ENCODE measurements at places on chromosomes 2 and 18.

- H3K27ac ChIP-seq, result no peak overlapping the region
- H3K4me3 ChIP-seq, result no peak overlapping the region
- H3K36me3 ChIP-seq, result peaks cover 28% of the 10 kb centered on the region
- no peaks in the 10 kb centered on the region for H3K27me3 ChIP-seq
- peaks cover 6% of the 10 kb centered on the region for H3K4me1 ChIP-seq
- no peak for DNase-seq
These were observed 207.2 kb upstream of the SETBP1 start for GRCh38 chr18:44473394-44474066.

DNA sequence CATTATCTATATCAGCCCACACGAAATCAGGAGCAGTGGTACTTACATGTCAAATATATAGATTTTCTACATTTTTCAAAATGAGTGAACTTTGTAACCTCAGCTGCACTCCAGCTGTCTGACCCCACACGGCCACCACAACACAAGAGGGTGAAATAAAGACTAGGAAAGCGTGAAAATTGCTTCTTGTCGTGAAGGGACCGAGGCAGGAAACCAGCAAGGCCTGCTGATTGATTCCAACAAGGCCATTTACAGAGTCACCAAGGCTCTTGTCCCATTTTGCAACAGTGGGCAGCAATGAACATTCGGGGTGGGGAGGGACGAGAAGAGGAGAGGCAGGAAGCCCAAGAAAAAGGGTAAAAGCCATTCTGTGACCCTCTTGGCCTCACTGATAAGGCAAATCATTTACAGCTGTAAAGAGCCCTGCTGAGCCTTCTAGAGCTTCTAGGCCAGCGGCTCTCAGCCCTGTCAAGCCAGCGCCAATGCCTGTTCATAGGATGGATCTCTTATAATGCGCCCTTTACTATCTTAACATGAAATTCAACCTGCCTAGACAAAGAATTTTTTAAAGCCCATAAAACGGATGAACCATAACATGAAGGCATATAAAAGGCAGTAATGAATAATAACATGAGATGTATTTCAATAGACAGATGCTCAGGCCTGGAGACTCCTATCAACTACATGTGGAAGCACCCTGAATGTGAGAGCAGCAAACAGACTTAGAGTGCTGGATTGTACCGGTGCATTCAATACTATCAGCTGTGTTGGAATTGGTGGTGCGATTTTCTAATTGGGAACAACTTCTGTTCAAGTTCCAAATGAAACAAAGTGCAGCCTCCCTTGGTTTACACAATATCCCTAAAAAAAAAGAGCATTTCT lies 269.0 kb downstream of the CDCA7 start:
- peaks cover 5% of the 10 kb centered on the region for H3K36me3 ChIP-seq
- no peak for DNase-seq
- peaks cover 17% of the 10 kb centered on the region for H3K27me3 ChIP-seq
- H3K4me3 ChIP-seq, result no peak overlapping the region

DNA sequence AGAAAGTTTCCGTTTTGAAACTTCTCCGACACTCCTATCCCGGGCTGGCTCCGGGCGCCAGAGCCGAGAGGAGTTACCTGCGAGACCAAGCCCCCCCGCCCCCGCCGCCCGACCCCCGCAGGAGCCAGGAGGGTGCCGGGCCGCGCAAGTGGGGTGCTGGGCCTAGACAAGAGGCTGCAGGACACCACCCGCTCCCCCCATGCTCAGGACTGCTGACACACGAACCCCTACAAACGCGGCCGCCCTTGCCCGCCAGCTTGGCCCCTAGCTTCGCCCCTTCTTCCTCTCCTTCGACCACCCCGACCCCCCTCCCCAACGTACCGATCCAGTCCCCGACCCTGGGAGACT lies 497 bp downstream of the PLA2R1 start:
- peaks cover 50% of the 10 kb centered on the region for H3K27me3 ChIP-seq
- H3K4me1 ChIP-seq, result peaks cover 7% of the 10 kb centered on the region
- no peak overlapping the region for H3K27ac ChIP-seq
- no peaks in the 10 kb centered on the region for H3K36me3 ChIP-seq

DNA sequence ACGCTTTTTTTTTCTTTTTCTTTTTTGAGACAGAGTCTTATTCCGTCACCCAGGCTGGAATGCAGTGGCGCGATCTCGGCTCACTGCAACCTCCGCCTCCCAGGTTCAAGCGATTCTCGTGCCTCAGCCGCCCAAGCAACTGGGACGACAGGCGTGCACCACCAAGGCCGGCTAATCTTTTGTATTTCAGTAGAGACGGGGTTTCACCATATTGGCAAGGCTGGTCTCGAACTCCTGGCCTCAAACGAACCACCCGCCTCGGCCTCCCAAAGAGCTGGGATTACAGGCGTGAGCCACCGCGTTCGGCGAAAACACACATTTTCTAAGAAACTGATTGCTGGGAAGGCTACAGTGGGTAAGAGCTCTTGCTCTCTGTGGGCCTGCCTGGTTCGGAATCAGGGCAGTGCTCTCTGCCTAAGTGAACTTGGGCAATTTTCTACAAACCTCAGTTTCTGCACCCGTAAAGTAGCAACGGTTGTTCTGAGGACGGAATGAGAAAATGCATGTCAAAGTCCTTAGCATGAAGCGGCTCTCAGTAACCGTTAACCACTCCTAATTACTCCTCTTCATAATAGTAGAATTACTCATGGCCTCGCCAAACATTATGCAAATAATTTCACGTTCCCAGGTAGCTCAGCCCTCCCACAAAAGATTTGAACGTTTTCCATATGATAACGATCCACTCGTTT lies 1.0 kb upstream of the PMAIP1 start:
- H3K4me3 ChIP-seq, result peak overlapping the region; percentile 98
- peaks cover 36% of the 10 kb centered on the region for H3K4me1 ChIP-seq
- DNase-seq, result no peak
- H3K27me3 ChIP-seq, result no peaks in the 10 kb centered on the region

GRCh38 chr2:127796389-127796788 lies 14.6 kb downstream of the WDR33 start:
- DNase-seq, result no peak
- peaks cover 82% of the 10 kb centered on the region for H3K4me1 ChIP-seq
- no peaks in the 10 kb centered on the region for H3K27me3 ChIP-seq
- peaks cover 4% of the 10 kb centered on the region for H3K36me3 ChIP-seq
- H3K4me3 ChIP-seq, result peak overlapping the region; percentile 63

- peaks cover 5% of the 10 kb centered on the region for H3K27me3 ChIP-seq
- no peaks in the 10 kb centered on the region for H3K36me3 ChIP-seq
- DNase-seq, result no peak
- H3K4me3 ChIP-seq, result no peak overlapping the region
- no peaks in the 10 kb centered on the region for H3K4me1 ChIP-seq
These were observed 20.5 kb downstream of the SLC25A52 start for GRCh38 chr18:31740180-31740579.

- DNase-seq, result no peak
- no peaks in the 10 kb centered on the region for H3K4me1 ChIP-seq
- no peaks in the 10 kb centered on the region for H3K27me3 ChIP-seq
- H3K4me3 ChIP-seq, result no peak overlapping the region
- H3K36me3 ChIP-seq, result peaks cover 4% of the 10 kb centered on the region
These were observed 55.6 kb downstream of the MTX2 start for GRCh38 chr2:176324862-176325261.

GRCh38 chr2:1804351-1804771 lies 60.0 kb upstream of the PXDN start:
- no peak overlapping the region for H3K4me3 ChIP-seq
- no peak overlapping the region for H3K27ac ChIP-seq
- no peak for DNase-seq
- no peaks in the 10 kb centered on the region for H3K36me3 ChIP-seq
- no peaks in the 10 kb centered on the region for H3K4me1 ChIP-seq
- peaks cover 15% of the 10 kb centered on the region for H3K27me3 ChIP-seq

DNA sequence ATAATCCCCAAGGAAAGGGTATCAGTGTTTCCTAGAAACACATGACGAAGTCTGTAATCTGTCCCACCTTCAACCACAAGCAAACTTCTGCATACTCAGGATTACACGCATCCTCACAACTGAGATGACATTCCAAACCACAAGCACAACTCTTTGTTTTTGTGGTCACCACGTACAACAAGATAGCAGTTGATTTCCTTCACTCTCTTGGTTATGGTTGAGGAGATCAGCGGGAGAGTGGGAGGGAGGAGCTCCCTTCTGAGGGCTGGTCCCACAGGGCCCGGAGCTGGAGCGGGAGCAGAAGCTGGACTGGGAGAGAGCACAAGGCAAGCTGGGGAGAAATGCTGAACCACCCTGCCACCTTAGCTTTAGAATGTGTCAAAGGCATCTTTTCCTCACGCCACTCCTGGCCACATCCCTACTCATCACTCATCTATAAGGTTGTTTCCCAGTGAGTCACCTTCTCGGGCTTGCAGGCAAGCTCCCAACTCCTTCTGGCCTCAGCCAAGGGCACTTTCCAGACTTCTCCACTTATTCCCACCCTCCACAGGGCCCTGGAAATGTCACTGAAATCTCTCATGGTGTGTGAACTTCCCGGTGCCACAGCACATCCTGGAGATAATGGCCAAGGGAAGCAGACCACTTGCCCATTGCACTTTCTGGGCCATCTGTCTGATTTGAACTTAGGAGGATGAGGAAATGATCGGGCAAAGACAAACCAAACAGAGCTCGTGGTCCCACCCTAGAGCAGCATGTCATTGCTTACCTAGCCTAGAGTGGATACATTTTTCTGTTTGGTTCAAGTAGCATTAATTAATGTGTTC lies 98.9 kb upstream of the LGALSL start:
- no peak for DNase-seq
- H3K36me3 ChIP-seq, result peaks cover 7% of the 10 kb centered on the region
- H3K27me3 ChIP-seq, result peaks cover 39% of the 10 kb centered on the region
- H3K4me1 ChIP-seq, result peaks cover 5% of the 10 kb centered on the region

- no peak overlapping the region for H3K27ac ChIP-seq
- H3K4me1 ChIP-seq, result no peaks in the 10 kb centered on the region
- no peak for DNase-seq
- H3K36me3 ChIP-seq, result no peaks in the 10 kb centered on the region
- no peaks in the 10 kb centered on the region for H3K27me3 ChIP-seq
These were observed 122.2 kb downstream of the SLC8A1 start for GRCh38 chr2:40329739-40330030.

DNA sequence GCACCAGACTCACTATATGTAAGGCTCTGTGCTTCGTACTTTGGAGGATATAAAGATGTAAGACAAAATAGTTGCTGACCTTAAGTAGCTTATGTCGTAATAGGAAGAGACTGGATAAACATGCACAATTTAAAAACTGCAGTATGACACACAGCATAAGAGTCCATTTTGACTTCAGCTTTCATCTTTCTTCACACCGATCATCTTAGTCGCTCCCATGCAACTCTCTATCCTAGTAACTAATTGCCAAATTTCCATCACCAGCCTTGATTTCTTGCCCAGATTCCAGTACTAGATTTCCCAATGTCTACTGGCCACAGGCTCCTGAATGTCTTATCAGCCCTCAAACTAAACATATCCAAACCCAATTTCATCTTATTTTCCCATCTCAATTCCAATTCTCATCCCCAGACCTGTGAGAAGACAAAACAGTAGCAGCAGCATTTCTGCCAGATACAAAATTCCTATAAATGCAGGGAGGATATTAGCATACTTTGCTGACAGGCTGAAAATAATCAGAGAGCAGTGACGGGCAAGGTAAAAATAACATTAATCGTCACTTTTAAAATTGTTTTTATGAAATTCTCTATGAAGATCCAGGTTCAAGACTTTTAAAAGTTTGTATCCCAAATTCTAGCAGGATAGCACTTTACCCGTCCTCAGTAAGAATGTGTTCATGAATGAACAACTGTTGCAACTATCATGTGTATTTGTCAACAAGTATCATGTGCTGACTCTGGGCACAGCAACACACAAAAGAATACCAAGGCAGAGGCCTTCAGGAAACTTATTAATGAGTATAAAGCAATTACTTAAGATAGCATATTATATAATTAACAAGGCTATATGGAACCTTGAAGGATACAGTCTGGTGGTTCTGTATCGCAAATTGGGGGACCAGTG lies 42.2 kb downstream of the KIDINS220 start:
- no peaks in the 10 kb centered on the region for H3K27me3 ChIP-seq
- no peak overlapping the region for H3K4me3 ChIP-seq
- no peak overlapping the region for H3K27ac ChIP-seq
- H3K36me3 ChIP-seq, result peaks cover 50% of the 10 kb centered on the region

DNA sequence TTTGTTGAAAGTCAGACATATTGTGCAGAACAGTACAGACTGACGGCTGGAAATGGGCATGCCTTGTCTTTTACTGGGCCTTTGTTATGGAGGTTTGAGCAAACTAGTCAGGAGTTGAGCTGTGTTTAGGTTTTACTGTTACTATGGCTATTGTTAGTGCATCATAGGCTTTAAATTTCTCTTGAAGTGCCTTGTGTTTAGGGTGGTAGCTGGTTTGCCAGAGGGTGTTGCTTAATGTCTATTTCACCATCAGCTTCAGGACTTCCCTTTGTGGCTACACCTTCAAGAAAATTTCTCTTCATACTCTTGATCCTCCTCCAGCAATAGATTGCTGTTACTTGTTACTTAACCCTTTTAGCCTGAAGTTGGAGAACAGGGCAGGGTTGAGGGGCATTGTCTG lies 104.6 kb downstream of the CAPN13 start:
- H3K27ac ChIP-seq, result no peak overlapping the region
- DNase-seq, result no peak
- H3K4me1 ChIP-seq, result peaks cover 15% of the 10 kb centered on the region
- no peak overlapping the region for H3K4me3 ChIP-seq
- H3K27me3 ChIP-seq, result no peaks in the 10 kb centered on the region

GRCh38 chr2:78535395-78535794 lies 490.1 kb upstream of the REG3G start:
- H3K4me1 ChIP-seq, result no peaks in the 10 kb centered on the region
- H3K27me3 ChIP-seq, result no peaks in the 10 kb centered on the region
- no peaks in the 10 kb centered on the region for H3K36me3 ChIP-seq
- no peak overlapping the region for H3K4me3 ChIP-seq
- no peak overlapping the region for H3K27ac ChIP-seq

- H3K4me1 ChIP-seq, result no peaks in the 10 kb centered on the region
- H3K27me3 ChIP-seq, result peaks cover 8% of the 10 kb centered on the region
- H3K36me3 ChIP-seq, result peaks cover 8% of the 10 kb centered on the region
- no peak overlapping the region for H3K27ac ChIP-seq
These were observed 118.2 kb upstream of the SEC11C start for GRCh38 chr18:59021500-59021899.

- no peak for DNase-seq
- no peak overlapping the region for H3K4me3 ChIP-seq
- H3K4me1 ChIP-seq, result peaks cover 18% of the 10 kb centered on the region
- no peak overlapping the region for H3K27ac ChIP-seq
- no peaks in the 10 kb centered on the region for H3K36me3 ChIP-seq
These were observed 7.3 kb downstream of the CLHC1 start for GRCh38 chr2:55224761-55225261.

DNA sequence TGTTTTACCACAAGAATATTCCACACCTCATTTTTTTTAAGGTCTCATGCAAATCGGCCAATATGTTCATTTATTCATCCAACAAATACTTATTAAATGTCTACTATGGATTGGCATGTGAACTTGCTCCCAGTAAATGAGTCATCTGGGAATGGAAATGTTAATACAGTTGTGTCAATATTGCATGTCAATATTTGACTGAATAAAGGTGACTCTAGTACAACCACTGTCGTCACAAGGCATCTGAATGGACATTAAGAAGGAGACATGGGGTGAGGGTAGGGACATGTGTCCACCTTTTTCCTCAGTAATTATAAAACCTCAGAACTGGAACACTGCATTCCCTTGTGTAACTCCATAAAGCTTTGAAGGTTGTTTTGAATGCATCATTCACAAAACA lies 365.4 kb downstream of the ADCYAP1 start:
- no peaks in the 10 kb centered on the region for H3K27me3 ChIP-seq
- no peak overlapping the region for H3K4me3 ChIP-seq
- no peaks in the 10 kb centered on the region for H3K4me1 ChIP-seq
- DNase-seq, result no peak

- H3K27ac ChIP-seq, result no peak overlapping the region
- no peaks in the 10 kb centered on the region for H3K27me3 ChIP-seq
- H3K4me1 ChIP-seq, result peaks cover 12% of the 10 kb centered on the region
- no peaks in the 10 kb centered on the region for H3K36me3 ChIP-seq
These were observed 16.8 kb upstream of the CUL3 start for GRCh38 chr2:224601923-224602322.
